Stimulated activated CD4-positive, alpha-beta T cell treated with anti-CD3 and anti-CD28 coated beads, Interleukin-12 subunit alpha, Interleukin-12 subunit beta, amount 100 ng/mL, for 4 hours (primary cell): ENCODE measurements at places on chromosomes 11 and 22.

GRCh38 chr11:6481012-6481923, at the start of the genes ARFIP2 and TIMM10B:
TSS of gene ARFIP2 (minus strand) at chr11:6481331. CDS start at chr11:6480421, 910 bp downstream.
TSS of gene TIMM10B (plus strand) at chr11:6481501. CDS start at chr11:6481517, 16 bp downstream.
- peak; percentile 95 for DNase-seq

- no peak for DNase-seq
These were observed 380.6 kb upstream of the B3GAT1 start for GRCh38 chr11:134792677-134793076.

DNA sequence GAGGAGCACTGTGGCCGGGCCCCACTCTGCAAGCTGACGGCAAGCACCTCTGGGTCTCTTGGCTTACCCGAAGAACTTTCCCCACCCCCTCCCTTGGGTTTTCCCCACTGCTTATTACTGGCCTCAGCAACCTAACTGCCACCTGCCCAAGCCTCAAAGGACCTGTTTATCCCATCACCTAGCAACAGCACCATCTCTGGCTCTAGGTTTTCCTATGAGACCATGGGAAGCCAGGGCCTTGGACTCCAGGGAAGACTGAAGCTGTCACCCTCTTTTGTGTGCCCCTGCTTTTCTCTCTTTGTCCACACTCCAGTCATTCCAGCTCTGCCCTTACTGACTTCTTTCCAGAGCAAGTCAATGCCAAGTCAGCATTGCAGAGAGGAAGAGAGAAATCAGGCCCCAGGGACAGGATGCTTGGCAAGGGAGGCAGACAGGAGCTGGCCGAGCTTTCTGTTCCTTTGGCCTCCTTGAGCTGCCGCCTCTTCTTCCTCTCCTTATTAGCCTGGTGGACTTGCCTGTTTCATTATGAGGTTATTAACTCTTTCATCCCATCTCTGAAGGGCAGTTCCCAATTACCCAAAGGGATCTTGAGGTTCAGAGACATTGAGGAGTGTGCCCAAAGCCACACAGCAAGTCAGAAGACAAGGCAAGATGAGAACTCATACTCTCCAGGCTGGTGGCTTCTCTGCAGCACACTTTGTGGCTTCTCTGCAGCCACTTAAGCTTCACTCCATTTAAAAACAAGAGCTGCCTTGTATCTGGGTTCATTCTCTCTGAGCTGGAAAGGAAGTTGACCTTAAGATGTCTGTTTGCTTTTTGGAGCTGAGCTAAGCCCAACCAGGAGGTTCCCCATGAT, at the start of gene SMIM35:
TSS of gene SMIM35 (minus strand) at position 51 of the 856 bp plus-strand sequence. CDS start 206 bp downstream, outside the sequence.
- no peak for DNase-seq

- DNase-seq = no peak
These were observed 14.8 kb downstream of the DUSP8 start for GRCh38 chr11:1557051-1557884.

- no peak for DNase-seq
These were observed 13.2 kb upstream of the AIFM3 start for GRCh38 chr22:20953668-20954500.

DNA sequence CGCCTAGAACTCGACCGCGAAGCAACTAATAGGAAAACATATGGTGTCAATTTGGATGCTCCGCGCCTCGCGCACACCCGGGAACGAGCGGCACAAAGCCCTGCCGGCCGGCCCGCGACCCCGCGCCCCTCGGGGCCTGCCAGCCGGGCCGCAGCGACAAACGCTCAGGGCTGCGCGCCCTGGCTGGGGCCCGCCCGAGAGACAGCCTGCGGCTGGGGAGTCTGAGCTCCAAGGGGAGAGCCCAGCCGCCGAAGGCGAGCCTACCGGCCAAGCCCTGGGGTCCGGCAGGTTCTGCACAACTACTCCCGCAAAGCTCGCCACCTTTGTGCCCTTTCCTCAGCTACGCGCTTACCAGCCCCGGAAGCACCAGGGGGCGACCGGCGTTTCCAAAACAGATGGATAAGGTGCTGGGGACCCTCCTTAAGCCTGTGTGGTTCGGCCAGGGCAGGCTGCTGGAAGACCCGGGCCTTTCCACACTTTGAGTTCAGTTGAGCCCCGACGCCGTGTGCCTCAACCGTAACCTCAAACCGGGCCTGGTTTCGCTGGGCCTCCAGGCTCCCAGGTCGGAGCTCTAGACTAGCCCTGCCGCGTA, 6.0 kb downstream of the PAX6 start:
- no peak for DNase-seq

GRCh38 chr11:87425391-87425790, 387.7 kb downstream of the TMEM135 start:
- DNase-seq = no peak

- no peak for DNase-seq
These were observed 27.8 kb upstream of the CCDC134 start for GRCh38 chr22:41772645-41773044.

- DNase-seq = no peak
These were observed 58.4 kb downstream of the PPFIBP2 start for GRCh38 chr11:7572001-7572712.
